GM04503 (cell line): ENCODE measurements at places on chromosomes 12 and 14.

DNA sequence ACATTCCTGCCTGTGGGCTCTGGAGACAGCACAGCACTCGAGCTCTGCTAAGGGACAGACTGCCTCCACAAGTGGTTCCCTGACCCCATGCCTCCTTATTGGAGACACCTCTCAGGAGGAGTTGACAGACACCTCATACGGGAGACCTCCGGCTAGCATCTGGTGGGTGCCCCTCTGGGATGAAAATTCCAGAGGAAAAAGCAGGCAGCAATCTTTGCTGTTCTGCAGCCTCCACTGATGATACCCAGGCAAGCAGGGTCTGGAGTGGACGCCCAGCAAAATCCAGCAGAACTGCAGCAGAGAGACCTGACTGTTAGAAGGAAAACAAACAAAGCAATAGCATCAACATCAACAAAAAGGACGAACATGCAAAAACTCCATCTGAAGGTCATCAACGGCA is 639.4 kb downstream of the SLC16A7 start:
- no peak for DNase-seq

- DNase-seq = peak; percentile 45
These were observed 295.7 kb upstream of the PRKD1 start for GRCh38 chr14:30223385-30223785.

DNA sequence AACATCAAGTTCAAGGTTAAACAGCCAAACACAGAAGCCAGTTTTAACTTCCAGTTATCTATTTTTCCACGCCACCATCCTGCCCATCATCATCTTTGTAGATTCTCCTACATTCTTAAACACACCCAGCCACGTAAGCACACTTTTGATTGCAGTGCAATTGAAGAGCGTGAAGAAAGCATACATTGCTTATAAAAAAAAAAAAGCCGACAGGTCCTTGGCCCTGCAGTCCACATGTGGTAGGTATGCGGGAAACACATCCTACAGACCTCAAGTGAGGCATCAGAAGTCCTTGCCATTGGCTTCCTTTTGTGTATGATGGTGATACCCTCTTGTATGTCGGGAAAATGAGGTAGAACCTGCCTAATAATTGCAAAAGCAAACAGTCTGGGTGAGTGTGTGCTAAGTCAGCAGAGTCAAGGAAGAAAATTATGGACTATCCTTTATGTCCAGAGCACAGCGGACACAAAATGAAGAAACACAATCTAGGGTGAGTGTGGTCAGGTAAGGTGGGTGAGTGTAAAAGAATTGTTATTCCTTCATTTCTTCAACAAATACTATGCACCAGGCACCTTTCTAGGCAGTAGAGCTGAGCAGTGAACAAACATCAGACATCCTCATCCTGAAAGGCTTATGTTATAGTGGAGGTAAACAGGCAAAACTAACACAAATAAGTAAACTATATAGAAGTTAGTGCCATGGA is 51.5 kb downstream of the EID3 start:
- no peak for DNase-seq

DNA sequence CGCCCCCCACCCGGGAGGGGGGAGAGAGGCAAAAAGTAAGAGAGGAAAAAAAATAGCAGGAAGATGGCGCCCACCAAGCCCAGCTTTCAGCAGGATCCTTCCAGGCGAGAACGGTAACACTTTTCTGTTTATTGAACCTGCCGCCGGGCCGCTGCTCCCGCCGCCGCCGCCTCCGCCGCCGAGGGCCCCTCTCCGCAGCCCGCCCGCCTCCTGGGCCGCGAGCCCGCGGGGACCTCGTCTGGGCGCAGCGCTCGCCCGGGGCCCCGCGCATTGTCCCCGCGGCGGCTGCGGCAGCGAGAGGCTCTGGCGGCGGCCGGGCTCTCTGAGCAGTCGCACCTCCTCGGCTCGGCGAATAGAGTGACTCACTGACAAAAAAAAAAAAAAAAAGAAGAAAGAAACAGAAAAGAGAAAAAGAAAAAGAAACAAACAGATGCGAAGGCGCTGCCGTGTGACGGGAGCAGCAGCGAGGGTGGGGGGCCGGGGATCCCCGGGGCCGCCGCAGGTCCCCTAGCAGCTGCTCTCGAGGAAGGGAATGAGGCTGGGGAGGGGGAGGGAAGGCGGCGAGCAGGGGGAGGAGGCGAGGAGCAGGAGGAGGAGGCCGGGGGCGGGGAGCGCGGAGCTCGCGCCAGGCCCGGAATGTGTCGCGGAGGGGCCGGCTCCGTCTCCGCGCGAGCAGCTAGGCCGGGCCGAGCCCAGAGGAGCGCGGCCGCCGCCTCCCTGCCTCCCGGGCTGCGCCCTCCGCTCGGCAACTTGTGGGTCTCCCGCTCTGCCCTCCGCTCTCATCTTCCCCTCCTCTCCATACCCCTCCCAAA is 781 bp downstream of the NPAS3 start:
- DNase-seq = no peak

GRCh38 chr12:48857278-48857994 is 5.5 kb upstream of the DDX23 start:
- DNase-seq = no peak

- no peak for DNase-seq
These were observed 62.5 kb upstream of the TSPAN8 start for GRCh38 chr12:71220260-71220659.

DNA sequence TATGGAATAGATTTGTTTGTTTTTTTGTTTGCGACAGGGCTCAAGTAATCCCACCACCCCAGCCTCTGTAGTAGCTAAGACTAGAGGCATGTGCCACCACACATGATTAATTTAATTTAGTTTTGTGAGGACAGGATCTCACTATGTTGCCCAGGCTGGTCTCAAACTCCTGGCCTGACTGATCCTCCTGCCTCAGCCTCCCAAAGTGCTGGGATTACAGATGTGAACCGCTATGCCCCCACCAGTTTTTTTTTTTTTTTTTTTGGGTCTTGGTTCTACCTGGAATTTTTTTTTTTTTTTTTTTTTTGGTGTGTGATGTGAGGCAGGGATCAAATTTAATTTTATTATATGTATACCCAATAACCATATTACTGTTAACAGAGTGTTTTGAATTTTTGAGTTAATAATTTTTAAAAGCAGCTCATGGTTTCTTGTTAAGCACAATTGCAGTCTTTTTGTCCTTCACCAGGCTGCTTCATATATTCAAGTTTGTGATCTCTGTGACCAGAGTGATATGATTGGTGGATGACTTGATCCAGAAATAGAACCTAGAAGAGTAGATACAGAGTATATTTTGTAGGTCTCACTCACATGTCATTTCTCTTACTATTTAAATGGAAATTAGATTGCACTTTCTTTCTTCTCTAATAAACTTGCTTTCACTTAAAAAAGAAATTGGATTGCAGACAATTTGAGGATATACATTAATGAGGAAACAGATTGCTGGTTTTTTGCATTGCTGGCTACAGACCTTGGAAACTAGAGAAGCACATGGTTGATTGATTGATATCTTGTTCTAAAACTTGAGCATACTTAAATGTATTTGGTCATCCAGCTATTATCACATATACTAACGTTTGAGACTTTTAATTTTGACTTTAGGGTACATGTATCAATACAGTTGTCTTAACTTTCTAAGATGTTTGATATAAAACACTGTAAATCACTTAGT is 13.2 kb downstream of the ADIPOR2 start:
- no peak for DNase-seq

GRCh38 chr12:51846271-51846691 is 2.2 kb downstream of the FIGNL2 start:
- no peak for DNase-seq

DNA sequence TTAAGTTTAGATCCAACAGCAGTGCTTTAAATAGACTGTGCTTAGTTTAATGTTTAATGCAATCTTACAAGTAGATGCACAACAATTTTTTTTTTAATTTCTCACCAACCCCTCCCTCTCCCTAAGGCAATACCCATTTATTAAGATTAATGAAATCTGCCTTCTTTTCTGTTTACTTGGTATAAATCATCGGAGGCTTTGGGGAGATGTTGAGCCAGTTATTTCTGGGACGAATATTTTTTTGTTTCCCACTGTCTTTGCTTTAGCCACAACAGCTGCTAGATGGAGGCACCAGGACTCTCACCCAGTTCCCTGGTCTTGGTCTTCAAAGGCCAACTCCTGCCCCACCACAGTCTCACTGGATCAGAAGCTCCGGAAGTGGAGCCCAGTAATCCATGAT is 113.4 kb downstream of the PLXNC1 start:
- DNase-seq = no peak

DNA sequence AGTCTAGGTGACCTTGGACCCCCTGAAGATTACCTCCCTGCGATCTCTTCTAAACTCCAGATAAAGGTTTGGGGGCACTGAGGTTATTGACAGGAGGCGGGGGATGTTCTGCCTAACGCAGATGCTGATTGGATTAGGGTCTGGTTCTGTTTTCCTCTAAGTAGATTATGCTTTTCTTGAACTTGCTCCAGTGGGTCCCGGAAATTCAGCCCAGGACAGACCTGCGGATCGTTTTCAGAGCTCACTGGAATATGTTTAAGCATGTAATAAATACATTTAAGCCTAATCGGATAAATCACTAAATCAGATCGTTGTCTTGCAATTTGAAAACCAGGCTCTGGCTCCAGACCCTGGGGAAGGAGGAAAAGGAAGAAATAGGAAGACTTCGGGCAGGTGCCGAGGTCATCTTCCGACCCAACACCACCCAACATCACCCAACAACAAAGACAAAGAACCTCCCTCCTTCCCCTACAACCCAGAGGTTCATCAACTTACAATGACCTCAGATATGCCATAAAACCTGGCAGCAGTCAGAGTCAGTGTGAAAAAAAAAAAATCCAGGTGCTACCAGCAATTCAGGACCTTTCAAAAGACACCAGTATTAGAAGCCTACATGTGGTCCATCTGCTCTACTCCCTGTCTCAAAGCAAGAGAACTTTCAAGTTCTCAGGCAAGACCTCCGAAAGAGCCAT is 148.4 kb downstream of the KSR2 start:
- no peak for DNase-seq

DNA sequence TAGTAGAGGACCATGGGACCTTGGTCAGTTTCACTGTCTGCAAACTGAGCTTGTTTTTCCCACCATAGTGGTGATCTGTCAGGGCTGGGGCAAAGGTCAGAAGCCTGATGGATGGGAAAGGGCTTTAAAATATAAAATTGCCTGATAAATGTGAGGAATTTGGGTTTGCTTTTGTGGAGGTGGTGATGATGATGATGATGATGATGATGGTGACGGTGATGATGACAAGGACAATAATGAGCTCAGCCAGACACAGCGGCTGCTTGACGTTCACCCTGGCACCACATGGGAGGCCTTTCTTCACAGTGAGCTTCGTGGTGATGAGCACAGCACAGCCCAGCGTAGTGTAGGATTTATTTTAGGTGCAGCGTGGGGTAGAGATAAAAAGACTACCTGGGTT is 243.7 kb downstream of the SLC41A2 start:
- DNase-seq = no peak

DNA sequence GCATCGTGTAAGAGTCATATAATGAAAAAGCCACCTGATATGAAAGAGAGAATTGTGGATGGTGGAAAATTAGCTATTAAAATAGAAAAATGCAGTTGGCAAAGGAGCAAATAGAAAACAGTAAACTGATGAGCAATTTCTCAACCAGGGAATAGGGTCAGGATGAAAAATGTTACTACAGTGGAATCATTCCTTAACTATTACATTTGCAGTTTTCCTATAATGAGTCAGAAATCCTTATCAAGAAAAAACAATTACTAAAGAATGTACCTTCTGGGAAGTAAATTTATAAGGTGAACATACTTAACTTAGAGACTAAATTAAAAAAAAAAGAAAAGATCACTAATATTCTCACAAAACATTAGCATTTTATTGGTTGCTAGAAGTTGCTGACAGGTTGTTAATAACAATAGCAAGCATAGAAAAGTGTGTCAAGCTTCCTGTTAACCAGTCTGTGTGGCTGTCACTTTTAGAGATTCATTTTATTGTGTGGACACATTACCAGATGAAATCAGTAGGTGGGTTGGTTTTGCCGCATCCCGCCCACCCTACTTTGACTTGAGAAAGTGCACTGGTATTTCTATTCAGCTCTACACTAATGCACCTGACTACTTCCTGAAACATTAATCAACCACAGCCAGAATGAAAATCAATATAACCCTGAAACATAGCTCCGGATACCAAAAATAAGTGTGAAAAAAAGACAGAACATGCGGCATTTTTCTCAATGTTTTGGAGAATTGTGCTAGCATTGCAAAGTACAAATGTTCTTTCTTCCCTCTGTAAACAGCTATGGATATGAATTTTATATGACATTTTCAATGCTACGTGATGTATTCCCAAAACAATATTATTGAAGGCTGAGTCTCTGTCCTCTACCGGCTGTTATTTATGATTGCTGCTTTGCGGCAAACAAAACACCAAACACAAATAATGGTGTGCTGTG is 576.7 kb downstream of the SLC16A7 start:
- DNase-seq = peak; percentile 18

DNA sequence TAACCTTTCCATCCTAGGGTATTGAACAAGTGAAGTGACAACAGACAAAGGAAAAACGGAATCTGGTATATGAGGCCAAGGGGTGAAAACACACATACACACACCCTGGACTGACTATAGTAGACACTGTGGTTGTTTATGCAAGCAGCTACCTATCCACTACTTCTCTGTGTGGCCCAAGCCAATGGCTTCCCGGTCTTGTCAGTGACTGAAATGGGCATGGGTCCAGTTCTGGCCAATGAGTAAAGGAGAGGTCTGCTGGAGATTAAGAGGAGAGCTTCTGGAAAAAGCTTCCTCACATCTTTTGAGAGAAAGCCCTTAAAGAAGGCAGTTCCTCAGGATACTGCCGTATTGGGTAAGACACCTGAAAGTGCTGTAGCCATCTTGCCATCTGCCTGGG is 19.3 kb downstream of the MBIP start:
- DNase-seq = no peak

DNA sequence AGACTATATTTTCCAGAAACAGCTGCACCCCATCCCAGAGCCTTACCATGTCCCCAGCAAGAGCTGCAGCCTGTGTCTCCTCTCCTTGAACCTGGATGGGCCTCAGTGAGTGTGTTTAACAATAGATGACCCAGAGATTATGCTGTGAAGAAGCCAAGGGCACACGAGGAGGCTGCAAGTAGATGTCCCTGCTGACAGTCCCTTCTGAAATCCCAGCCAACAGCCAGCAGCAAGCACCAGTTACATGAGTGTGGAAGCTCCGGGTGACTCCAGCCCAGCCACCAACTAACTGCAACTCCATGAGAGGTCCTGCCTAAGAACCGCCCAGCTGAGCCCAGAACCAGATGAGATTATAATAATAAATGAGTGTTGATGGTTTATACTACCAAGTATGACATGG is 191.7 kb downstream of the BCL11B start:
- no peak for DNase-seq

DNA sequence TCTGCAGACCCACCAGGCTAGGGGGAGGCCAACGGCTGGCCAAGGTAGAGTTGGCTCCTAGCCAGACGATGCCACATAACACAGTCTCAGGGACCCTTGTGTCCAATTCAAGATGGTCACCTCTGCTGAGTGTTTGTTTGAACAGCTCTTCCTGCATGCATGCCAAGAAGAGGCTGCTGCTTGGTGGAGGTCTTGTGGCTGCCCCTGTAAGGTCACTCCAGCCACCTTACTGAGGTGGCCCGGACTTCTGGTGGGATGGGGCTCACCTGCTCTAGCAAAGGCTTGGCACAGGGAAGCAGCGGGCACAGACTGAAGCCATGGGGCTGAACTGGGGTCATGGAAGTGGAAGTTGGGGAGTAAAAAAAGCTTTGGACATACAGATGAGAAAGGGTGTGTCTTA is 210.3 kb downstream of the GLT1D1 start:
- no peak for DNase-seq
